Inflammatory macrophage treated with lipopolysaccharide for 4 hours (primary cell): ENCODE measurements at places on chromosomes 1 and 21.

DNA sequence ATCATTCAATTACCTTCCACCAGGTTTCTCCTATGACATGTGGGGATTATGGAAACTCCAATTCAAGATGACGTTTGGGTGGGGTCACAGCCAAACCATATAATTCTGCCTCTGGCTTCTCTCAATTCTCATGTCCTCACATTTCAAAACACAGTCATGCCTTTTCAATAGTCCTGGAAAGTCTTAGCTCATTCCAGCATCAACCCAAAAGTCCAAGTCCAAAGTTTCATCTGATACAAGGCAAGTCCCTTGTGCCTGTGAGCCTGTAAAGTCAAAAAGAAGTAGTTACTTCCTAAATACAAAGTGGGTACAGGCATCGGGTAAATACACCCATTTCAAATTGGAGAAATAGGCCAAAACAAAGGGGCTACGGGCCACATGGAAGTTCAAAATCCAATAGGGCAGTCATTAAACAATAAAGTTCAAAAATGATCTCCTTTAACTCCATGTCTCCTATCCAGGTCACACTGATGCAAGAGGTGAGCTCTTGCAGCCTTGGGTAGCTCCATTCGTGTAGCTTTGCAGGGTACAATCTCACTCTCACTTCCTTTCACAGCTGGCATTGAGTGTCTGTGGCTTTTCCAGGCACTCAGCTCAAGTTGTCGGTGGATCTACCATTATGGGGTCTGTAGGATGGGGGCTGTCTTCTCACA lies 112.9 kb downstream of the FCRL5 start:
- DNase-seq: peak; percentile 6

- no peak for DNase-seq
Observed at GRCh38 chr1:7149080-7149838, 364.0 kb downstream of the CAMTA1 start.

DNA sequence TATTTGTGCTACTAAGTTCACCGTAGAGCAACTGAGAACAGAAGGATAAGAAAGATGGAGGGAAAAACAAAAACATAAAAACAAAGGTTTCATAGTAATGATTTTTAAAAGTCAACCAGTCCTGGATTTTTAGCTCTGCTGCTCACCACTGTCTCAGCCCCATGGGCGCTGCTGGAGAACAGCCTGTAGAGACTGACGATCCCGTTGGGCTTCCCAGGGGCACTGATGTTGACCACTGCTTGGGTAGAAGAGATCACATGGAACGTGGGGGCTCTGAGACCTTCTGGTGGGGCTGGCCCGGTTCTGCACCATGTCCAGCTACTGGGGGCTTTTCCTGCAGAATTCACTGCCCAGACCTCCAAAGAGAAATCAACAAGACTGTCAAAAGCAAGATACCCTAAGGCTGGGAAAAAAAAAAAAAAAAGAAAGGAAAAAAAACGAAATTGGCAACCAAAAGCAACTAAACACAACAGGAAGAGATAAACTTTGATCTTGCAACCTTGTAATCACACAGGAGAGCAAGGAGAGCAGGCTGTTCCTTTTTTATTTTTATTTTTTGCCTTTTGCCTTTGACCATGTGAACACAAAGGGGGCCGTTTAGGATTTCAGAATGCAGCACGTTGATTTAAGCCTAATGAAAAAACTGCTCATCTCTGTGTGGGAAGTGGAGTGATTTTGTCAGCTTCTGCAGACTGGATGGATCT lies 83.5 kb downstream of the KCTD3 start:
- DNase-seq: no peak

GRCh38 chr1:61743431-61743705 lies 1.1 kb downstream of the PATJ start:
- no peak for DNase-seq

DNA sequence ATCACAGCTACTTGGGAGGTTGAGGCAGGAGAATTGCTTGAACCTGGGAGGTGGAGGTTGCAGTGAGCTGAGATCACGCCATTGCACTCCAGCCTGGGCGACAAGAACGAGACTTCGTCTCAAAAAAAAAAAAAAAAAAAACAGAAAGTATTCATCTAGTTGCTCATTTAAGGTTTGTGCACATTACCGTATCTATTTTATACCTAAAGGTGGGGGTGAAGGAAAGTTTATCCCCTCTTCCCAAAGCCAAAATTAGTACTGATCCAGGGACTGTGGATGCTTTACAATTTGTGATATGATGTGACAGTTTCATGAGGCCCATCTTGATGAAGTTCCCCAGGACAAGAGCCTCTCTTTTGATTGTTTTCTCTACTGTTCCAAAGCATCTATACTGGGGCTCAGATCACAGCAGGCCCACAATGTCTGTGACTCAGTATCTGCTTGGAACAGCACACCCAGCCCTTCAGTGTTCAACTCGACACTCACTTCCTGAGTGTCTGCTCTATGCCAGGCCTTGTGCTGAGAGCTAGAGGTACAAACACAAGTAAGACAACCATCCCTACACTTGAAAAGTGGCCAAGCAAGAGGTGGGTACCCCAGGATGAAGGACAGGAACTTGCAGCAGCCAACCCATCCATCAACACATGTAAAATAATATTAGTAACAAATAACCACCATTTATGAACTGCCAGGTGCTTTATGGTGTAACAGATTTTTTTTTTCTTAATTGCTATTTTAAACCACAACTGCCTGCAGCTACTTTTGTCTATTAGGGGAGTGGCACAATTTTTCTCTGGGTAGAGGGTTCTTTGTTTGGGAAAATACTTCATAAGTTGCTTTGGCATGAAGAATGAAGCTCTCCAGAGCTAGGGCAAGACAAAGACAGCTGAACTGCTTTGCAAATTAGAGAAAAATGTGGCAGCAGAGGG lies 29.0 kb upstream of the KHDRBS1 start:
- no peak for DNase-seq

GRCh38 chr1:92980732-92981647 lies 19.7 kb upstream of the DIPK1A start:
- DNase-seq: peak; percentile 79

DNA sequence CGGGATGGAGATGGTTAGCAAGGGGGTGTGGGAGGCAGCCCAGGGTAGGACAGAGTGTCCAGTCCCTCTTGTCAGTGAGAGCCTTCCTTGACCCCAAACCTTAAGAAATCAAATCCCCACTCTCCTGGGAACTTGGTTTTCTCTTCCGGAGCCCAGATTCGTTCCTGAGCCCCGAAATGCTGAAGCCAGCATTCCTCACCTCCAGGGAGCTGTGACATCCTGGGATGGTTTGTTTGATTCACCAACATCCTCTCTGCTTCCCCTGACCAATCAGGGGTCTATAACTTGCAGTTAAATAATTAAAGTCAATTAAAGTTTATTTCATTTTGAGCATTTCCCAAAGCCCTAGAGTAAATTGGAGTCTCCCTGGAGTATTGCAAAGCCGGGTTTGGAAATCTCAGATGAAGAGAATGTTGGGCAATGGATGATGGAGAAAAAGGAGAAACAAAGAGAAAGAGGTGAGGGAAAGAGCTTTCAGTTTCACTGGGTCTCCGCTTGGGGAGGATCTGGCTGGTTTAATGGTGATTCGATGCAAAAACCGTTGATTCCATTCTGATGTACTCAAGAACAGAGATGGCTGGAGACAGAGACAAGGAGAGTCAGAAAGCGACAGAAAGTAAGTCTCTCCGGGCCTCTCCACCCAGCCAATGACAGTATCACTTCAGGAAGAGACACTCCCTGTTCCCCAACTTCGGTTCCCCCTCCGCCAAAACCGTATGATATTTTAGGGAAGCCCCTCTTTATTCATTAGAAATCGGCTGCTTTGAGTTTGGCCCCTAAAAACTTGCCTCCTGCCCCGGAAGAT lies 12.8 kb upstream of the ALX3 start:
- peak; percentile 64 for DNase-seq

DNA sequence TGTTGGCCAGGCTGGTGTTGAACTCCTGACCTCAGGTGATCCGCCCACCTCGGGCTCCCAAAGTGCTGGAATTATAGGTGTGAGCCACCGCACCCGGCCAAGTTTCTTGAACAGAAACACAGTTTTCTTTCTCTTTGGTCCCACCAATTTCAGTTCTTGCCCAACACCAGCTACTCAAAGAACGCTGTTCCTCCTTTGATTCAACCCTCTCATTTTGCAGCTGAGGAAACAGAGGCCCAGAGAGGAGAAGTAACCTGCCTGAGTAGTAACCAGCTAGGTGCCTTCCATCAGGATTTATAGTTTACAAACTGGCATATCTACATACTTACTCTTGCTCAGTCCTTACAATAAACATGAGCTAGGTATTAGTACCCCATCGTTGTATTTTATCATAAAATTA lies 119.9 kb downstream of the SYF2 start:
- DNase-seq: peak; percentile 27

DNA sequence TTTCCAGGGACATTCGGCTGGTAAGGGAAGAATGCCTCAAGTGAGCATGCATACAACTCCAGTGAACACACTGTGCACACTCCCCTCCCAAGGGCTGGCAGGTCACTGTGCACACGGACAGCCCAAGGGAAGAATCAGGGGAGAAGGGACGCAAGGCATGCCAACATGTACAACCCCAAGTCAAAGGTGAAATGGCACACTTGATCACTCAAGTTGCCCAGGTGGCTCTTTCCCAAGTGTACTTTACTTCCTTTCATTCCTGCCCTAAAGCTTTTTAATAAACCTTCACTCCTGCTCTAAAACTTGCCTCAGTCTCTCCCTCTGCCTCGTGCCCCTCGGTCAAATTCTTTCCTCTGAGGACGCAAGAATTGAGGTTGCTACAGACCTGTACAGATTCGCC lies 13.5 kb upstream of the SLC1A7 start:
- no peak for DNase-seq

- DNase-seq: no peak
Observed at GRCh38 chr1:36763771-36764170, 270.5 kb downstream of the GRIK3 start.

GRCh38 chr1:25647863-25648262 lies 31.3 kb downstream of the MAN1C1 start:
- no peak for DNase-seq

DNA sequence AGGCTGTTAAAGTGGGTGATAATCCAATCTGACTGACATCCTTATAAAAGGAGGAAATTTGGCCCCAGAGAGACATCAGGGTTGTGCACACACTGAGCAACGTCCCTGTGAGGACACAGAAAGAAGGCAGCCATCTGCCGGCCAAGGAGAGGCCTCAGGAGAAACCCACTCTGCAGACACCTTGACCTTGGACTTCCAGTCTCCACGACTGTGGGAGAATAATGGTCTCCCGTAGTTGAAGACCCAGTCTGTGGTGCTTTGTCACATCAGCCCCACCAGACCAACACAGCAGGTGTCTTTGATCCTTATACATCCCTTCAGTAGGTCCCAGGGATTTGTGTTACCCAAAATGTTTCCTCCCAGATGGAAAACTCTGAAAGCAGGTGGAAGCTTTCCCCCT lies 4.2 kb upstream of the DNAJC28 start:
- DNase-seq: no peak

DNA sequence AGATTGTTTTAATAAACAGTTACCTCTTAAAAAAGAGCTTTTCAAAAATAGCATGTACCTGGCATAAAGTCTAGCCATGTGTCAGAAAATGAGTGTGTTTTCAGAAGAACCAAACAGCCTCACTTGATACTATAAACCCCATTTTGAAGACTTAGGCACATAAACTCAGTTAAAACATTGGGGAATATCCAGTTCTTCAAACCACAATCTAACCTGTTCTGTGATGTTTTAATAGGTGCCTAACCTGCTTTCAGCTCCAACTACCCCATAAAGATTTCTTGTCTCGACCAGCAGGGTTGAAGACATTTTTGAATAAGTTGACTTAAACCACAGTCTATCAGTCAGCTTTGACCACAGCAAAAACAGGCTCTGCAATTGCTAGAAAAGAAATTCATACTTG lies 41.3 kb downstream of the NRDC start:
- no peak for DNase-seq

DNA sequence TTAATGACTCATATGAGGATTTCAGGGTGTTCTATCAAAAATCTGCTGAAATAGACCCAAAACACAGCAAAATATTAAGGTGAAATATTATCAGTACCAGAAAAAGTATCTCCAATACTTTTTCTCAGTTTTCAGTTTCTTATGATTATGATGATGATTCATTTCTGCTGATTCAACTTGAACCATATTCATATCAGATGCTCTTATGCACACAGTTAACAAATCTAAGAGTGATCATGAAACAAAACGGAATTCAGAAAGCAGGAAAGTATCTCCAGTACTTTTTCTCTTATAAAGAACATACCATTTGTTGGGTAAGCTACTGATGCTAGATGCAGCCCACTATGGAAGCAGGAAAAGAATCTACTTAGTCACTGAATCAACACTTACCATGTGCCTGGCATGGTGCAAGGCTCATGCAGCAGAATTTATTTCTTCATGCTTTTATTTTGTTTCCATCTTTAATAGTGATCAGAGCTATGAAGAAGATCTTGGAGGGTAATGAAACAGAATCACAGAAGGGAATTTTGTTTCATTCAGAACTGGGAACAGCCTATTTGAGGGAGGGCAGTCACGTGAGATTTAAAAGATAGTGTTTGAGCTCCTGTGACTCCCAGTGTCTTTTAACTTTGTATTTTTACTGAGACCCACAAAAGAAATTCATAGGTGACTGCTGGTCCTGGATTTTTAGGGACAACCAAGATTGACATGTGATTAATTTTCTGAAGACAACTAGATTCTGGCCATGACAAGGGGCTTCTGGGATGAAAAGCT lies 480.6 kb downstream of the SETD4 start:
- peak; percentile 7 for DNase-seq

DNA sequence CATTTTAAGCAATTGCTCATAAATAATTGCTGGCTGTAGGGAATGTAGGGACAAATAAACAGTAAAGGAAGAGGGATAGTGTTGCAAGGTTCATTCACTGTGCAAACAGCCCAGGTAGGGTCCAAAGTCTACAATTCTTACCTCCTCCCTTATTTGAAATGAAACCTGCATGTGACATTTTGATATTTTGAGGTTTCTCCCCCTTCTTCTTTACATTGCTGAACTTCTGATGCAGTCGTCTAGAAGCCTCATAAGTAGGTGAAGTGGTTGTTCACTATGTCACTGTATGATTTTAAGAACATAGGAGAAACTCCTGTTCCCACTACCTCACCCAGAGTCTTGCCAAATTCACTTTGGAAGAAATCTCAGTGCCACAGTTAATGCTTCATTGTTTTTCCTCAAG lies 16.1 kb downstream of the F5 start:
- no peak for DNase-seq

DNA sequence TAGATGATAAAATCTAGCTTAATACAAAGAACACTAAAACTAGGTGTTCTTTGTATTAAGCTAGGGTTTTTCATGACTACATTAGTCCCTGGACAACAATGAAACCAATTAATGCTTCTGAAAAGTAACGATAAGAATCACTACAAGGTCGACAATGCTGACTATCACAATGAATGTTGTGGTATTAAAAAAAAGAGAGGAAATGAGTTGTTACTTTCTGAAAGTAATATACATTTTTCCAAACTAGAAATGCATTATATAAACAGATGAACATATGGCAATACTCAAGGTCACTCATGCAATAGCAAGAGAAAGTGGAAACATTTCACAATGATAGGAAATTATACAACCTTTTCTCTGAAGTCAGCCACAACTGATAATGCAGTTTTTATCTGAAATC lies 19.0 kb downstream of the DPH5 start:
- peak; percentile 30 for DNase-seq

- DNase-seq: no peak
Observed at GRCh38 chr1:218600968-218601367, 255.8 kb downstream of the TGFB2 start.
